CD4-positive, alpha-beta T cell treated with Interferon gamma for 1 hour (primary cell): ENCODE measurements at places on chromosomes 12 and 14.

GRCh38 chr14:91272341-91273272 lies 28.1 kb upstream of the GPR68 start:
- DNase-seq = no peak

DNA sequence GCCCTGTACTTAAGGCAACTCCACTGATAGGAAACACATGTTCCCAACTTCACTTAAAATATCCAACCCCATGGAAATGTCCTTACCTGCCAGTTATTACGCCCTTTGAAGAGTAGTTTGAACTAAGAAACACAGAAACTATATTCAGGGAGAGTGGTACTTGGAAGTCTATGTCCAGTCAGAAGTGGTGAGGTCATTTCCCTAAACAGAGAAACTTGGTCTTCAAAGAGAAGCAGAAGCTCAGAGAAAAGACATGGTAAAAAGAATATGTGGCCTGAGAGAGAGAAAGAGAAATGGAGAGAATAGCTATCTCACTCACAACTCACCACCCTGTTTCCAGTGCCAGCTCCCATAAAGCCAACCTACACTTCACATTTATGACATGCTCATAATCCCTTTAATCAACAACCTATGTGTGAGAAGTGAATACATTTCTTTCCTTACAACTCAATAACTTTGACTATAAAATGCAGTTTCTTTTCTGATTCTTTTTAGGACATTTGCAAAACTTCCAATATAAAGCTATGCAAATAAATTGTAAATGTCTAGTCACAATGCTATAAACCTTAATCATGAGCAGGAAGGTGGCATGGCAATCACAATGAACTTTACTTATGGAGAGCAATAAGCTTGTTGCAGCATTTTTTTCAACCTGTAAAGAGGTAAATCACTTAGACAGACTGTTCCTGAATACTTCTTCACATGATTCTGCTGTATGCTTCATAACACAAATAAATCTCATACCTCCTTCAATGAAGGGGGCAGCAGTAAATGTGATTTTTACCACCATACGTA lies 67.1 kb downstream of the CPNE8 start:
- no peak for DNase-seq

GRCh38 chr14:64112867-64113678 lies 181.1 kb downstream of the ESR2 start:
- DNase-seq = no peak

DNA sequence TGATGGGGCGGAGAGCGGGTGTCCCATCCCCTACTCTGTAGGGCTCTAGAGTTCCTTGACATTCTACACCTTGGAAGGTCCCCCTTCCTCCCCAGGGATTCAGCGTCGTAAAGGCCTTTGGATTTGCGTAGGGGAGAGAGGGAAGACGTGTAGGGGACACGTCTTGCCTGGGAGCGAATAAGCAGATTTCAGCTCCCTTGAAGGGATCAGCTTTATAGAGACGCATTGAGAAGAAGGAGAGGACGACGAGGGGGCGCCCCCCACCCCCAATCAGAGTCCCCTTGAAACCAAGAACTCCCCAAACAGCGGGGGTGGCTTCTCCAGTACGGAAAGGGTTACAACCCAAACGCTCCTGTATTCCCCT lies 324 bp downstream of the CALCOCO1 start:
- no peak for DNase-seq

GRCh38 chr14:96881713-96882112 lies 84.5 kb downstream of the VRK1 start:
- no peak for DNase-seq

DNA sequence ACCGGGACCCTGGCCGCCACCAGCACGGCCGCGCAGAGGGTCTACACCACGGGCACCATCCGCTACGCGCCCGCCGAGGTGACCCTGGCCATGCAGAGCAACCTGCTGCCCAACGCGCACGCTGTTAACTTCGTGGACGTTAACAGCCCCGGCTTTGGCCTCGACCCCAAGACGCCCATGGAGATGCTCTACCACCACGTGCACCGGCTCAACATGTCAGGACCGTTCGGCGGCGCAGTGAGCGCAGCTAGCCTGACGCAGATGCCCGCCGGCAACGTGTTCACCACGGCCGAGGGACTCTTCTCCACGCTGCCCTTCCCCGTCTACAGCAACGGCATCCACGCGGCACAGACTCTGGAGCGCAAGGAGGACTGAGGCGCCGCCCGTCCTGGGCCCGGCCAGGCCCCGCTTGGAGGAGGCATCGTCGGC lies 150.1 kb downstream of the EGLN3 start:
- no peak for DNase-seq

DNA sequence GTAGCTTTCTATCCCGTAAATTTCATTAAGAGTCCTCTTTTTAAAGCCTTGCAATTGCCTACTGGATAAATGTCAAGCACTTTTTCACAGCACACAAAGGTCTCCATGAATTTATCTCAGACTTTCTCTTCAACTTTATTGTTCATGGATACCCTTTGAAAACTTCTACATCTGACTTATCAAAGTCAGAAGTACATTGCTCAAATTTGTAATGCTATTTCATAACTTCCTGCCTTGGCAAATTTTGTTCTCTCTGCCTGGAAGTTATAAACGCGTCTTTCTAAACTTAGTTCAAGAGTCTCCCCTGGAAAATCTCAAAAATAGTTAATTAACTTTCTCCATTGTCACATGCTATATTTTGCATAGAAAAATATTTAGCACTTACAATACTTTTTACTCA lies 55.9 kb upstream of the RERGL start:
- DNase-seq = no peak

- DNase-seq = no peak
These were observed 6.9 kb downstream of the SERPINA4 start for GRCh38 chr14:94568186-94568585.

GRCh38 chr12:105933671-105934665 lies 204.8 kb downstream of the NUAK1 start:
- no peak for DNase-seq

DNA sequence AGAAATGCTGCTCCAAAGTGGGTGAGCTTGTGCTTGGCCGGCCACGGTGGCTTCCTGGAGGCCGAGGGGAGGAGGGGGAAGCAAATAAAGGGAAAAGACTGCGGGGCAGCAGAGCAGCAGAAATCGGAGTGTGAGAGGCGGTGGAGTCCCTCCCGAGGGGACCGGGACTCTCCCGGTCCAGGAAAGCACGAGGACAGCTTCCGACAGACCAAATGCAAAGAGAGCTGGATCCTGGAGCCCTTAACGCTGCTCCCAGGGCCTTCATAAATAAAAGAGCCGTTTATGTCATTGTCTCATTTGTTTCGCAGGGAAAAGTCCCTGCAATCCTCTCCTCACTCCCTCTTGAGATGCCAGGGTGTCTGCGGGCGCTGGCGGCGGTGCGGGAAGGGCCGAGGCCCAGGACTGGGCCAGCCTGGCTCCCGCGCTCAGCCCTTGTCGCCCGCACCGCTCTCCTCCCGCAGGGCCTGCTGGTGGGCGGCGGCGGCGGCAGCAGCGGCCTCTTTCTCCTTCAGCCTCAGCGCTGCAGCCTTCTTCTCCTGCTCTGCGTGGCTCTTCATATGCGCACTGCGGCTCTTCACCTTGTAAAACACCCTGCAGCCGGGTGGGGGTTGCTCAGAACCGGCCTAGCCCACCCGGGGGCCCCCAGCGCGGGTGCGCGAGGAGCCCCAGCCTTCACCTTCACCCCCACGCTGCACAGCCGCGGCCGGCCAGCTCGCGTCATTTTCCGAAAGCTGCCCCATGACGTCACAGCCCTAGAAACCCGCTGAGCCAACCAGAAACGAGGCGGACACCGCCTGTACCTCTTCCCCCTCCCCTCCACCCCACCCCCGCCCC lies 4.5 kb upstream of the PNMA1 start:
- DNase-seq = no peak

GRCh38 chr12:92496790-92497189 lies 206.0 kb upstream of the PLEKHG7 start:
- no peak for DNase-seq

GRCh38 chr14:50530794-50531365 lies 1.5 kb downstream of the MAP4K5 start:
- no peak for DNase-seq

DNA sequence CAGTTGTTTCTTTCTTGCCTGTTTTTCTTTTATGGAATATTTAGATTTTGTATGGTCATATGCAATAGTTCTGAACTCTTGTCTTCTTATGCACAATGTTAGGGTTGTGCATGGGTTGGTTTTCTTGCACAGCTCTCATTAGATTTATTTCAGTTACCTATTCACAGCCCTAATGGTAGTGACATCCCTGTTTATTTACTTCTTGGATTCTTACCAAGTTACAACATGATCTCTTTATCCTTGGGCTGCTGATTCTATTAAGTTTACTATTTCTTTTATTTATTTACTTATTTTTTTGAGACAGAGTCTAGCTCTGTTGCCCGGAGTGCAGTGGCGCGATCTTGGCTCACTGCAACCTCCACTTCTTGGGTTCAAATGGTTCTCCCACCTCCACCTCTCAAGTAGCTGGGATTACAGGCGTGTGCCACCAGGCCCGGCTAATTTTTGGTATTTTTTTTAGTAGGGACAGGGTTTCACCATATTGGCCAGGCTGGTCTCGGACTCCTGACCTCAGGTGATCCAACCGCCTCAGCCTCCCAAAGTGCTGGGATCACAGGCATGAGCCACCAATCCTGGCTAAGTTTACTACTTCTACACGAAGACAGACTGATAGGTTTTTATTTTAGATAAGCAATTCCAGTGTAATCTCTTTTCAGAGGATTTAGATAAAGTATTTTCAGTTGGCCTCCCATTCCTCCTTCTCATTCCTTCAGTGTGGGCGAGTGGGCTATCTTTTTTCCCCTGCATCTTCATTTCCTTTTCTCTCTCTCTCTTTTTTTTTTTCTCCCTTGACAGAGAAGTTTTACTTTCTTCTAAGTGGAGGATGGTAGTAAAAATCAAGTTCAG lies 395.1 kb upstream of the RGS6 start:
- DNase-seq = no peak

DNA sequence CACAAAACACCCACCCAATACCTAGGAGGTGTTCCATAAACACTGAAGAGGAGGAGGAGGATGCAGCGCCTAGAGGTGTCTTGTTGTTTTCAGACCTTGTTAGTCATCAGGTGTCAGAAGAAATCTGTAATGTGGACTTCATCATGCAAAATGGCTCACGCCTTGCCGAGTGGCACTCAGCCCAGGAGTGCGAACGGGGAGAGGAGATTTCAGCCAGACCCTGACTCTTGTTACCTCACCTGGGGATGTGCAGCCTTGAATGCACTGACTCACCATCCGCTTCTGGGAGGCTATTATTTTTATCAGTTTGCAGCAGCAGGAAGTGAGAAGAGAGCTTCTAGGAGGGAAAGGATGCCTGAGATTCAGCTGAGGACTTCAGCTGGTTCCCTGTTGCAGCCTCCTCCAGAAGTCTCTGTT lies 48.2 kb upstream of the PLXNC1 start:
- DNase-seq = no peak

DNA sequence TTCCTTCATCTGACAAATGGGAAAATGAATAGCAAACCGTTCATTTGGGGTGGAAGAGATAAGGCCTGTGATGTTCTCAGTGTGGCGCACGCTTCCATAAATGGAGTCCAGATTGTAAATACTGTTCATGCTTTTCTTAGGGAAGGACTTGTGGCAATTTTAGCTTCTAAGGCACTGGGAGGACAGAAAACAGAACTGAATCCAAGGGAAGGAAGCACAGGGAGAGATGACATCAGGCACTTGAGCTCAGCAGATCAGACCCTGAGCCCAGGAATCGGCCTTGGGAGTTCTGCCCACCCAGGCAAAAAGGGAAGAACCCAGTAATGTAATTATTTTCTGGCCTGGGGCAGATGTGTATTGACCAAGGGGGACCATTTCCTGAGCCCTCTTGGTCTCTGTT lies 7.2 kb upstream of the SH2B3 start:
- DNase-seq = no peak

DNA sequence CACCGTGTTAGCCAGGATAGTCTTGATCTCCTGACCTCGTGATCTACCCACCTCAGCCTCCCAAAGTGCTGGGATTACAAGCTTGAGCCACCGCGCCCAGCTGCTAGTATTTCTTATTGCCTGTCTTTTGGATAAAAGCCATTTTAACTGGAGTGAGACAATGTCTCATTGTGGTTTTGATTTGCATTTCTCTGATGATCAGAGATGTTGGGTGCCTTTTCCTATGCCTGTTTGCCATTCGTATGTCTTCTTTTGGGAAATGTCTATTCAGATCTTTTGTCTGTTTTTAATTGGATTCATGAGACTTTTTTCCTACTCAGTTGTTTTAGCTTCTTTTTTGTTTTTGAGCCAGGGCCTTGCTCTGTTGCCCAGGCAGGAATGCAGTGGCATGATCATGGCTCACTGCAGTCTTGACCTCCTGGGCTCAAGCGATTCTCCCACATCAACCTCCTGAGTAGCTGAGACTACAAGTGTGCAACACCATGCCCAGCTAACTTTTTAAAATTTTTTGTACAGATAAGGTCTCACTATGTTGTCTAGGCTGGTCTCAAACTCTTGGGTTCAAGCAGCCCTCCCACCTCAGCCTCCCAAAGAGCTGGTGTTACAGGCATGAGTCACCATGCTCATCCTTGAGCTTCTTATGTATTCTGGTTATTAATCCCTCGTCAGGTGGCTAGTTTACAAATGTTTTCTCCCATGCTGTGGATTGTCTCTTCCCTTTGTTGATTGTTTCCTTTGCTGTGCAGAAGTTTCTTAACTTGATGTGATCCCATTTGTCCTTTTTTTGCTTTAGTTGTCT lies 65.9 kb downstream of the ACACB start:
- no peak for DNase-seq

GRCh38 chr14:25406818-25407217 lies 356.9 kb upstream of the STXBP6 start:
- no peak for DNase-seq

- DNase-seq = no peak
These were observed 93.6 kb downstream of the KCNK10 start for GRCh38 chr14:88229428-88229827.

- no peak for DNase-seq
These were observed 289.5 kb downstream of the TMEM132D start for GRCh38 chr12:129614221-129614885.

GRCh38 chr14:24271834-24272263 lies 452 bp upstream of the RABGGTA start:
- DNase-seq = no peak

DNA sequence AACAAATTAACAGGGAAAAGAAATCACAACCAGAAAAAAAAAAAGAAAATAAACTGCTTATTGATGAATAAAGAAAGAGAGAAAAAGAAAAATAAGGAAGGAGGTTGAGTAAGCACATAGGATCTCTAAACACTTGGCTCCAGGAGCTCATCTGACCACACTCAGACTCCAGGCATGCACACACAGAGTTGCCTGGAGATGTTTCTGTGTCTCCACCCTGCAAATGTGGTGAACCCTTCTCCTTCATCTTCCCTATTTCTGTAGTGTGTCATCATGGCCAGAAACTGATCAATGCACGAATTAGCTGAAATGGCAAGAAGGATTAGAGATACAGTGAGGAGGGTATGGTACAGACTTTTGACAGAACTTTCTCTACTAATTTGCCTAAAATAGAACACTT lies 20.2 kb downstream of the OR4N2 start:
- DNase-seq = no peak
